ENCODE measurements at places on chromosomes 16 and 17.

DNA sequence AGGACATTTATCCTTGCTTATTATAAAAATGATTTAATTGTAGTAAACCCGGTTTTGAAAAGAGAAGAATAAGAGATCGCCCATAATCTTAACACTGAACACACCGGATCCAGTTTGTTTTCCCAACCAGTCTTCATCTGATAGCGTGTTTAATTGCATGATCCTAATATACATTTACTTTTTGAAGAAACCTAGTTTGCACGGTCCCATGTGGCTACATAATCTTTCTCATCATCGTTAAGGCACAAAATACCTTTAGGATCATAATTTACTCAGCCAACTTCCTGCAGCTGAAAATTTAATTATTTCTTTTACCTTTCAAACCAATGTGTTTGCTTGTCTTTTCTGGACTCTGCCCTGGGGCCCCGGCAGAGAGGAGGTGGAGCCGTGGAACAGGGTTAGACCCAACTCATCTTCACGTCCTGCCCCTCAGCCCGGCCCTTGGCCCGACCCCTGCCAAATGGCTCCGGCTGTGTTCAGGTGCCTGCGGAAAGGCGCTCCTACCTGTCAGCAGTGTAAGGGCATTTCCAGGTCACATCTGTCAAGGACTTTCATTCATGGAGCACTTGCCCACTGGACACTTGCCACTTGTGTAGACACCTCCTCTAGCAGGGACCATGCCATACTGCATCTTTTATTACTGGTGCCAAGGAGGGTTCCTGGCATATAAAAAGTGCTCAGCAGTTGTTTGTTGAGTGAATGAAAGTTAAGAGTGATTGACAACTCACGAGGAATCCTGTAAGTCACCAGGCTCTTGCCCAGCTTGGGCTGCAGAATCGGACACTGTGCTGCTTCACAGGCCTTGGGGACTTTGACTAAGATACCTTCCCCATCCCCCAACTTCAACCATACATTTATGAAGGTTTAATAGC, 28.6 kb downstream of the SMARCE1 start:
- no peak for DNase-seq

- DNase-seq, result no peak
Measured at GRCh38 chr17:77493238-77493820, 352.6 kb downstream of the SEC14L1 start.

GRCh38 chr17:60160829-60161501, 11.2 kb downstream of the CA4 start:
- DNase-seq, result no peak

- no peak for DNase-seq
Measured at GRCh38 chr16:61858988-61859387, 177.2 kb downstream of the CDH8 start.

- DNase-seq, result no peak
Measured at GRCh38 chr16:57245472-57246113, 534 bp downstream of the ARL2BP start.

DNA sequence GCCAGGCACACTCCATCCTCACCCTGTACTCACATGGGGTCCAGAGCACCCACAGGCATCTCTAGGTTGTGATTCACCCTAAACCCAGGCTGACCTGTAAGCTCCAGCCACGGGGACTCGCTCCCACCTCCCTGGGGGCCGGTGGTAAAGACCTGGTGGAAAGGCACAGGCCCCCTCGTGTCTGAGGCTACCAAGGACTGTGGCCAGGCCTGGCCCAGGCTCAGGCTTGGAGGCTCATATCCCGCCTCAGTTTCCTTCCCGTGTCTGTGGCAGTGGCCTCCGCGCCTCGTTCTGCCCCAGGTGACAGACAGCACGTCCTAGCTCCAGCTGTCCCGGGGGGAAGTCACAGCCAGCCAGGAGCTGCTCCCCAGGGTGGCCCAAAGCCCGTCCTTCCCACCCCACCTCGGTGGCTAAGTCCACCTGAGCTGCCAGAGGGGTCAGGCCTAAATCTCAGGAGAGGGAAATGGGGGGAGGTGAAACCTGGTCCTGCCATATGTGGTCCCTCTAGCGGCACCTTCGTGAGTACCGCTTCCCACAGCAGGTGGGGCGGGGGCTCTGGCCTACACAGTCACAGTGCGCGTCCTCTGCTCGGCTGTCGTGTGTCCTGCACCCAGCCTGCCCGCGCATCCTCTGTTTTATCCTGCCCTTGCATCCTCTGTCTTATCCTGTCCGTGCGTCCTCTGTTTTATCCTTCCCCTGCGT, 12.6 kb downstream of the CDH15 start:
- DNase-seq, result no peak

DNA sequence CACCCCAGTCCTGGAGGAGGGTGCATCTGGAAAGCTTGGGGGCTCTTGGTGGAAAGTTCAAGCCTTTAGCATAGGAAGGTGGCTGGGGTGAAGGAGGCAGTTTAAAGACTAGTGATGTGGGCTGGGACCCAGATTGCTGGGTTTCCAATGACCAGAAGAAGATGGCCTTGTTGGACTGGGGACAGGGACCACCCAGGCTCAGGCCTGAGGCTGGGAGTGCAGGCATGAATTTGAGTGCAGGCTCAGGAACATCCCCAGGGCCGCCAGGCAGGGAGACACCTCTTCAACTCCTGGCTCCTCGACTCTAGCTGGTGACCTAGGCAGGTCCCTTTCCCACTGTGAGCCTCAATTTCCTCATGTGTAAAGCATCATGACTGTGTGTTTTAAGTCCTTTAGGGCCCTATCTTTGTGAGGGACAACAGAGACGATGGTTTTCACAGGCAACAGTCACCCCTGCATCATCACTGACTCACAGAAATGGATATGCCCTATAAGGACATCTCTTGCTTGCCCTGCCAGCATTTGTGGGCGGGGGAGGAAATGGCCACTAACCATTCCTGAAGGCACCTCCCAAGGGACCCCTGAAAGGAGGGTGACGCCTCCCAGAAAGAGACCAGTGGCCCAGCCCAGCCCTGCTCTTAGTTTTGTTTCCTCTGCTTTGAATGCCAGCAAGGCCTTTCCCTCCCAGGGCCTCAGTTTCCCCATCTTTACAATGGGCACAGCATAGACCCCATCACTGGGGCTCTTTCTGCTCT, 11.1 kb downstream of the NLRC5 start:
- DNase-seq, result peak; percentile 83

GRCh38 chr17:49521471-49522356, 26.6 kb downstream of the NGFR start:
- DNase-seq, result no peak

DNA sequence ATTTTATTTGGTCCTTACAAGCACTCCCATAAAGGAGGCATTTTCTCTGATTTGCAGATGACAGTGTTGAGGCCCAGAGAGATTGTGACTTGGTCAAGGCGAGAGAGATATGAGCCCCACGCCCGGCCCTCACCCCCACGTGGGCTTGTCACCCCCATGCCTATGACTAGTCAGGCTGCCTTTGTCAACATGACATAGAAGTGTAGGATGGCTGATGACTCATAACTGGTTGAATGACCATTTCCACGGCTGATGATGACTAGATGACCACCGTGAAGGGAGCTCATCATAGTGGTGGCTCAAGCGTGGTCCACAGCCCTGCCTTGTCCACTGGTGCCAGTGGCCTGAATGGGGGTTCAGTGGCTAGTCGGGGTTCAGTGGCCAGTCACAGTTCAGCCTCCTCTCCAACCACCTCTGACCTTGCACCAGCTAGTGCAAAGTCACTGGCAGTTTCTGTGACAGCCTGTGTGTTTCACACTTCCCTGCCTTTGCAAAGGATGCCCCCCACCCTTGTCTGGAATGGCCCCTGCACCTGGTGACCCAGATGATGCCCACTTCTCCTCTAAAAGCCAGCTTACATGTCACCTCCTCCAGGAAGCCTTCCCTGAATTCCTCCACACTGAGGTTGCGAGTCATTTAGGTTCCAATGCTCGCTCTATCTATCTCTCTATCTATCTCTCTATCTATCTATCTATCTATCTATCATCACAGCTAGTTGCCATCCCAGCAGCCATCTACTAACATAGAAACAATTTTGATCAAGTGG, 3.8 kb upstream of the WSCD1 start:
- DNase-seq, result no peak

GRCh38 chr17:77801545-77802332, 156.8 kb upstream of the TNRC6C start:
- DNase-seq, result no peak

DNA sequence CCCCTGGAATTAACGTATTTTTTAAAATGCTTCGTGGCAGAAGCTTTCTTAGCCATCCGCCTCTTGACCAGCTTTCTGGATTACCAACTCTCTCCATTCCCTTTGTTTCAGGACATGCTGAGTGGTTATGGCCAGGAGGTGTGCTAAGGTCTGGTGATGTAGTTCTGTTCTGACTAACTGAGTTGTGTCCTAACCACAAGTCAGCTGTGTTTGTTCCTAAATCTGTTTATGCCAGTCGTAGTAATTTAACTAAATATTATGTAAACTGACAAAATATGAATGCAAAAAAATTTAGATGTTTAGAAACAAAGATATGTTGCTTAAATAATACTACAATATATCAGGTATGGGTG, 61.6 kb downstream of the MRTFB start:
- DNase-seq, result no peak

- no peak for DNase-seq
Measured at GRCh38 chr16:67117716-67118115, 8.0 kb downstream of the PHAF1 start.

DNA sequence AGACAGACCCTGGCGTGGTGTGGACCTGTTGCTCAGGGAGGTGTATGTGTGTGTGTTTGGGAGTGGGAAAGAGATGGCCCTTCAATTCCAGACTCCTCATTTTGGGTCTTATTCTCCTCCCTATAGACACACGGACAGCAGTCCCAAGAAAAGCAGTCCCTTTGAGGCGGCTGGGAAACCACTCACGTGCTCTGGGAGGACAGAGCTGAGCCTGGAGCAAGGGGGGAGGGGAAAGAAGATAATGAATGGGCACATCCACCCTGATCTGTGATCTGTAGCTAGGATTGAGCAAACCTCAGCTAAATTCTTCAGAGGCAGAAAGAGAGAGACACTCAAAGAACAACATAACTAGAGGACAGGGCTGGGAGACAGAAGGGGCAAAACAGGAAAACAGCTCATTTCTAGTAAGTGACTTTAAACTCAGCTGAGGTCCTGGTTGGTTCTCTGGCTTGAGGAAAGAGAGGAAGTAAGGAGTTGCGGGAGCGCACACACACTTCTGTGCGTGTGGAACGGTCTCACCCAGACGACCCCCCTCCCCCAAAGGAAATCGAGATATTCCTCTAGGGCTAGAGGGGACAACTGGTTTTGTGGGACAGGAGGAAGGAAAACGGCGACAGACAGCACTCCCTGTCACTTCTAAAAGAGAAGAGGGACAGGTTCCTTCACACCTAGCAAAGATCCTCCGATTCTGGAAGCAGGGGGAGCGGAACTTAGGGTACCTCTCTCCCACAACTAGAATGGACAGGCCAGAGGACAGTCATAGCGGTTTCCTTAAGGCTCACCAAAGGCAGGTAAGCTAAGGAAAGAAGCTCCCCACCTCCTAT, 658 bp downstream of the RAB5C start:
- DNase-seq, result no peak

DNA sequence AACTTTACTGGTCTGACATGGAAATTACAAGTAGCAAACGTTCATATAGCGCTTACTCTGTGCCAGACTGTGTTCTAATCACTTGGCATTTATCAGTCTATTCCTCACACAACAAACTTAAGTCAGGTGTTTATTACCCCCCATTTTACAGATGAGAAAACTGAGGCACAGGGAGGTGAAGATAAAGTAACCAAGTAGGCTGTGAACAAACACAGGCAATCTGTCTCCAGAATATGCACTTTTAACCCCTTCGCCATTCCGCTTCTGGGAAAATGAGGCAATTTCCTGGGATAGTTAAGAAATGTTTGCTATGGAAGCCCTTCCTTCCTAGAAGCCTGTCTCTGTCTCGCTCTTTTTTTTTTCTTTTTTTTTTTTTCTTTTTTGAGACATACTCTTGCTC, 12.2 kb upstream of the CXCL16 start:
- DNase-seq, result no peak

- DNase-seq, result no peak
Measured at GRCh38 chr17:83109793-83110645, 30.6 kb downstream of the METRNL start.

DNA sequence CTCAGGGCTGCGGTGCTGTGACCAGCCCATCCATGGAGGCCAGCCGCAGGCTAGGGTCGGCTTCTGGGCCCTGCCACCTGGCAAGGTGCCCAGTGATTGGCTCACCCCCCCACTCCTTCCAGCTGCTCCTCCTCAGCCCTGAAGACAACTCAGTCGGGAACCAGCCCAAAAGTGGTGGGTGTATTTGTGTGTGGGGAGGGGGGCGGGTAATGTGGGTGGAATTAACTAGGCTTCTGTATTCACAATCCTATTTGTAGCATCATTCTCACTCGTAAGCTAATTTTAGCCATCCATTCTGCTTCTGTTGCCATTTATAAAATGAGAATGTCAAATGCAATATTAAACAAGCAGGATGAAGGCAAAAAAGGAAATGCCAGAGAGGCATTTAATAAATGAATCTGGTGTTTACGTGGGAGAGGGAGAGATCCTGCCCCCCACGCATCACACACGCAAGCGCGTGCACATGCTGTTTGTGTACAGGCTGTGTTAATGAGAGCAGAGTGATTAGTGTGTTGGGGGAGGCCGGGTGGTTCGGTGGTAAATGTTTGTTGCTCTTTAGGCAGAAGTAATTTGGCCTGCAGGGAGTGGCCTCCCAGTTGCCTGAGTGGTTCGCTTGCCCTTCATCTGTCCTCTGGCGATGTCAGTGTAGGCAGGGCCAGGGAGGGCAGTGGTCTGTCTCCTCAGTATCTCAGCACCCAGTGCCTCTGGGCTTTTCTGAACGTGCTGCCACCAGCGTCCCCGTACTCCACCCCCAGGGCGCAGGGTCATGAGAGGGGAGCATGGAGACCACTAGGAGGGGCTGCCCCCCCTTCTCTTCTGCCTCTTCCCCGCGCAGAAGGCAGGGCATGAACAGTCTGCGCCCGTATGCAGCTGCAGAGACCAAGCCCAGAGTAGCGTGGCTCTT, 140.1 kb downstream of the CCDC182 start:
- peak; percentile 74 for DNase-seq

DNA sequence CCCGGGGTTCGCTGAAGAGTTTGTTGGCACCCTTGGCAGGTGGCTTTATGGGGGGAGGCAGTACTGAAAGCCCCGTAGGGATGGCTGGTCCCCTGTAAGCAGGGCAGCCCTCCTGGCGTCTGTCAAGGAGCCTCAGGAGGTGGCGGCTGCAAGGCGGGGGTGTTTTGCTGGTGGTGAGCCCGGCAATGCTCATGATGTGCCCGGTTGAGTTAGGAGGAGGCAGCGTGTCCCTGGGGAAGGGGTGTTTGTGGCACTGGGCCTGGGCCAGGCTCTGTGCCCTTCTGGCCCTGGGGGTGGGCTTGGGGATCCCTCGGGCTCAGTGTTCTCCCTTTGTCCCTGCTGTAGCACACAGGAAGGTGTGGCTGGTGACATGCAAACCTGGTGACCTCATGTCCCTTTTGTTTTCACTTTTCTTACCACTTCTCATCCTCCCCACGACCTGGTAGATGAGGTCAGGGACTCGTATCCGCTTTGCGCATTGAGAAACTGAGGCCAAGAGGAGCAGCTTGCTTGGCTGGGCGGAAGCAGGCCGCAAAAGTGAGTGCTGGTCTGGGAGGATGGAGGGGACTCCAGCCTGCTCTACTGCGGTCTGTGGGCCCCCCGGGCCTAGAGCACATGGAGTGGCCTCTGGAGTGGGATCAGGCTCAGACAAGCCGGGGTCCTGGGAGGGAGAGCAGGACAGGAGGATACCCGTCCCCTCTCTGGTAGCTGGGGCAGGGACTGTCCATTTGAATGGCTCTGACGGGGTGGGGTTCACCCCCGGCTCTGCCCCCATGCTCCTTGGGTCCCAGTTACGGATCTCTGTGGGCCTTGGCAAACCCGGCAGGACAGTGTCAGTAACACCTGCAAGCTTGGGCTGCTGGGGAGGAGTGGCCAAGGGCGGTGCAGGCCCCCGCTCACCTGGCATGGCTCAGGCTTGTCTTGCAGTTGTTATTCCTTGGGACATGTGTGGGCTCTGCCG, 2.2 kb downstream of the SNN start:
- peak; percentile 74 for DNase-seq

All from activated CD8-positive, alpha-beta memory T cell treated with anti-CD3 and anti-CD28 coated beads for 24 hours (primary cell).